PC-9 (cell line): ENCODE measurements at places on chromosomes 16 and 17. TPM values are rescaled to one million over a fixed set of nuclear protein-coding genes. Genes with fewer than 3 reads are reported as not detected.

Gene TEX19
- 0.24 and 0.28 TPM in 2 replicates for total RNA-seq

- H3K27me3 ChIP-seq, result no peaks in the 10 kb centered on the region
- peaks cover 10% of the 10 kb centered on the region; the same call in 1 of the 2 replicates for H3K36me3 ChIP-seq
- no peak overlapping the region for H3K27ac ChIP-seq
- H3K4me1 ChIP-seq, result no peaks in the 10 kb centered on the region
- no peak for DNase-seq
These were observed 4.9 kb downstream of the TMED6 start for GRCh38 chr16:69346683-69347082.

Gene NDRG4
- 4.8 and 6.0 TPM in 2 replicates for total RNA-seq

Gene SMIM22
- 134 and 182 TPM in 2 replicates for total RNA-seq

Gene LPO
- total RNA-seq, result not detected in 2 replicates

Gene ADAP2
- 0.76 and 1.4 TPM in 2 replicates for total RNA-seq
